ENCODE measurements at places on chromosomes 7 and 10.
A peak's percentile ranks its signal among the peaks of the same experiment; 100 is the strongest.

GRCh38 chr10:99682752-99683151 is 23.4 kb downstream of the ENTPD7 start:
- DNase-seq, result no peak

- DNase-seq, result no peak
Measured at GRCh38 chr10:72637398-72637857, 11.5 kb upstream of the MICU1 start.

DNA sequence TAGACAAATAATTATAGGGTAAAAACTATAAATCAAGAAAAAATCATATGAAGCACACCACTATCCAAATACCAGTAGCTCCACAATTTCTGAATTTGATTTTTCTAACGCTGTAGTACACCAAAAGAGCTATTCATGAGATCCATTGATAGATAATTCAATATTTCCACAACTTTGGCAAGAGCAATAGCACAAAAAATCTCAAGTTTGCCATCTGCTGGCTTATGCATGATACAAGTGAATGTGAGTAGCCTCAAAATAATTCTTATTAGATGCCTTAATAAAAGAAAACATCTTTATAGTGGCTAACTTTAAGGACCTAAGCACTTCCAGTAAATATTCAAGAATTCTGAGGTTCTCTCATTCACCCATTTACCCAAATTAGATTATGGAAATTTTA is 2.2 kb upstream of the TMEM196 start:
- DNase-seq, result no peak

- no peak for DNase-seq
Measured at GRCh38 chr10:84178160-84178609, 4.6 kb downstream of the GPR15LG start.

DNA sequence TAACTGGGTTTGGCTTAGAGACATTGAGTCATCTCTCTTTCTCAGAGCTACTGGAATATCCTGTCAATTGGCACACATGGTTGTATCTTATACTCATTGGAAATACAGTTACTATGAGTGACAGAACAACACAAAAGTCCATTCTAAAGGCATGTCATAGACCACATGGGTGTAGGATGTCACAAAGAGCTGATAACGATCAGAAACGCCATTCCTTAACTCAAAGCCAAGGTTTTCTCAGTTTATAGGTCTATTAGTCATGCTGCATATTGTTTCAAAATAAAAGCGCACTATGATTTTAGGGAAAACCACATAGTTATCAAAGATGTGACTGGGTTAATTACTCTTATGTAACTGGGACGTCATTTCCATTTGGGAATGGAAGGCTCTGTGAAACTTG is 147.2 kb upstream of the FAM171A1 start:
- DNase-seq, result no peak

GRCh38 chr7:4091767-4092166 is 590.3 kb upstream of the FOXK1 start:
- peak; percentile 44 for DNase-seq

DNA sequence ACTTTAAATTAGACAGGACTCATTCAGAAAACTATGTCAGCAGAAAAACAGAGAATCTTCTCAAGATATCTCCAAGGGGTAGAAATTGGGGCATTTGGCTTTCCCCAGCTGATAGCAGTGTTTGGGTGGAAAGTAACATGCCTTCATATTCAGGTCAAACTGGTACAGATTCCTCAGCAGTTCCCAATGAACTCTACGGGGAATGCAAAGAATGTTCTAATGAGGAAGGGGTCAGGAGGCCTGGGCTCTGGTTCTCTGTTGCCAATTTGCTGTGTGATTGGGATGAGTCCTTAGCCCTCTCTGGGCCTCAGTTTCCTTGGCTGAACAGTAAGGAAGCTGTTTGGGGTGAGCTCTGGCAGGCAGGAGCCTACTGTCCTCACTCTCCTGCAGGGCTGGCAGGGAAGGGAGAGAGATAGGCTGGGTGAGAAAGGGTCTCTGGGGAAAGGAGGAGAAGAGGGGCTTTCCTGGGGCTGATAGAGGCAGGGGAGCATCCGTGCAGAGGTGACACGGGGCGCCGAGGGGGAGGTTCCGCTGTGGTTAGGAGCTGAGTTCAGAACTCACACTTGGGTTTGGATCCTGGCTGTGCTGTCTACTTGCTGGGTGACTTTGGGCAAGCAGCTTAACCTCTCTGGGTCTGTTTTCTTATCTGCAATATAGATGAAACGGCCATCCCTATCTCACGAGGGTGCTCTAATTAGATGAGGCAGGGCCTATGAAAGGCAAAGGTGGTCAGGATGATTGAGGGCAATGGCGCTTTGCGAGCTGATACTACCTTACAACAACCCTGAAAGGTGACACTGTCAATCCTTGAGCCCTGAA is 45.1 kb downstream of the SPOCK2 start:
- no peak for DNase-seq

GRCh38 chr7:6032167-6032566 is 991 bp downstream of the ANKRD61 start:
- no peak for DNase-seq

DNA sequence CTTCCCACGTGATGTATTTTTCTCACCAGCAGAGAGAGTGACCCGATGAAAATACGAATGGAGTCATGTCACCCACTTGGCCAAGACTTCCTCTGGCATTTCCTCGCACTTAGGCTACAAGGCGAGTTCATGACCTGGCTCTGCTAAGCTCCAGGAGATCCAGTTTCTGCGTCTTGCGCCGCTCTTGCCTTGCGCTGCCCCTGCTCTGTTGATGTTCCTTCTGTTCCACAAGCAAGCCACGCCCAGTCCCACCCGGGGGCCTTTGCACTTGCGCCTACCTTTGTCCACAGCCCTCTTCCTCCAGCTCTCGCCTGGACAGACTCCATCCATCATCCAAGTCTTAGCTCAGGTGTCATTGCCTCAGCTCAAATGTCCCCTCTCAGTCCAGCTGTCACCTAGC is 116.3 kb upstream of the SHH start:
- DNase-seq, result no peak

DNA sequence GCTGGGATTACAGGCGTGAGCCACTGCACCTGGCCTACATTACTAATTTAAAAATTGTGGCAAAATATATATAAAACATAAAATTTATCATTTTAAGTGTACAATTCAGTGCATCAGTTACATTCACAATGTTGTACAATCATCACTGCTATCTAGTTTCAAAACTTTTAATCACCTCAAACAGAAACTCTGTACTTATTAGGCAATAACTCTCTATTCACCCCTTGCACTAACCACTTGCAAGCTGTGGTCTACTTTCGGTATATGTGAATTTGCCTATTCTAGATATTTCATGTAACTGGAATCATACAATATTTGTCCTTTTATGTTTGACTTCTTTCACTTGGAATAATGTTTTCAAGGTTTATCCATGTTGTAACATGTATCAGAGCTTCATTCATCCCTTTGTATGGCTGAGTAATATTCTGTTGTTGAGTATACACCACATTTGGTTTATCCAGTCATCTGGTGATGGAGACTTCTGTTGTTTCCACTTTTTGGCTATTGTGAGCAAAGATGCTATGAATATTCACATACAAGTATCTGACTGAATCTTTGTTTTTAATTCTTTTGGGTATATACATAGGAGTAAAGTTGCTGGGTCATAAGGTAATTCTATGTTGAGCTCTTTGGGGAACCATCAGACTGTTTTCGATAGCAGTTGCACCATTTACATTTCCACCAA is 14.3 kb upstream of the ELOVL3 start:
- no peak for DNase-seq

DNA sequence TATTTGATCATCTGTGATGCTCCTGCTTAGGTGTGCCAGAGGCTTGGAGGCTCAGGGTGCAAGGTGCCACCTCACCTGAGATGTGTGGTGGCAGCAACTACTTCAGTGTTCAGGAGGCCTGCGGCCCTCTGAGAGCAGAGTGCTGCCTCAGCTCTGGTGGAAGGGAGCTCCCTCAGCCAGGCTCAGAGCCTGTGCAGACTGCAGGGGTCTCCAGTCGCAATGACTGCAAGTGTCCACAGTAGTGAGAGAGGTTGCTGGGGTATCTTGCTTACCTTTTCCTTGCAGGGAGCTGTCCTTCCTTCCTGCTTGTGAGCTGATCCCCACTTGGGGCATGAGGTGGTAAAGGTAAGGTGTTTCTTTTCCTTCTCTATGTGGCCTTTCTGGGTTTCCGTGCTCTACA is 131.0 kb upstream of the GAD2 start:
- DNase-seq, result no peak

- DNase-seq, result no peak
Measured at GRCh38 chr7:12249706-12250105, 38.6 kb downstream of the TMEM106B start.

- no peak for DNase-seq
Measured at GRCh38 chr10:4016214-4016740, 231.3 kb upstream of the KLF6 start.

DNA sequence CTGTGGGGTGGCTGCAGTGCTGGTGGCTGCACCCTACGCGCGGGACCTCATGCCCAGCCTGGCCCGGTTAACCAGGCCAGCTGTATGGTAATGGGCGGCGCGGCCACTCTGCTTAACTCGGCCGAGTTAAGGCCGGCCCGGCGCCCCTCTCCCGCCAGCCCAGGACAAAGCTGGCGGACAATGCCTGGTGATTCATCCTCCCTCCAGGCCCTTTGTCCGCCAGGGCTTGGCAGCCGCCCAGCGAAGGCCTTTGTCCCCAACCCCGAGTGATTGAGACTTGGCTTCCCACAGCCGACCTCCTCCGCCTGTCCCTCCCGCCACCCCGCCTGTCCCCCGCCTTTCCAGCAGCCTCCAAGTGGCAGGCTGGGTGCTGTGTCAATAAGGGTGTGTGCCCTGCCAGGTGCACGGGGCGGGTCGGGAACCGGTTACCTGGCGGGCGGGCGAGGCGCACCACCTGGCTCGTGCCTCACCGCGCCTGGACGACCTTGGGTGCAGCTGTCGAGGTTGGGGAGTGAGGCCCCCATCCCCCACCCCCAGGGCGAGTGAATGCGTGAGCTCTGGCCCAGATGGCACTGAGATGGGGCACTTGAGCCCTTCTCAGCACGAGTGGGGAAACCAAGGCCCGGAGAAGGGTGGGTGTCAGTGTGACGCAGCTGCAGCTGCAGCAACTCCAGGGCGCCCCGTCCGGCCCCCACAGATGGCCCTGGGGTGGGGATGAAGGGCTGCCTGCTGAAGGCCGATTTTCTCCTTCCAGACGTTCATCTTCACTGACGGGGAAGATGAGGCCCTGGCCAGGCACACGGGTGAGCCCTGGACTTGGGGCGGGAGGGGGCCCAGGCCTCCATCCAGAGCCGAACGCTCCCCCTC is 4.6 kb downstream of the LFNG start:
- DNase-seq, result no peak

- no peak for DNase-seq
Measured at GRCh38 chr7:47488969-47489342, 93.0 kb downstream of the TNS3 start.

GRCh38 chr7:28937619-28938018 is 20.5 kb downstream of the TRIL start:
- DNase-seq, result no peak

Measured in epithelial cell of proximal tubule (primary cell).